Activated T-helper 2 cell treated with anti-CD3 and anti-CD28 coated beads, Interferon-gamma antibody, Interleukin-2, Interleukin-4, amounts not matched to agents 10 μg/mL and 5 μg/mL and 100 μg/mL, durations not matched to agents 14 hours and 24 hours and 36 hours (primary cell): ENCODE measurements at places on chromosomes 6 and 20. TPM values are rescaled to one million over a fixed set of nuclear protein-coding genes. Genes with fewer than 3 reads are reported as not detected.

- peaks cover 1% of the 10 kb centered on the region for H3K4me1 ChIP-seq
- H3K4me3 ChIP-seq = no peak overlapping the region
- no peak overlapping the region for H3K27ac ChIP-seq
- H3K27me3 ChIP-seq = peaks cover 10% of the 10 kb centered on the region
These were observed 8.5 kb upstream of the C6orf141 start for GRCh38 chr6:49541936-49542335.

GRCh38 chr6:144899161-144899560, 614.0 kb downstream of the UTRN start:
- no peak overlapping the region for H3K27ac ChIP-seq
- no peak for DNase-seq
- H3K4me1 ChIP-seq = no peaks in the 10 kb centered on the region
- no peak overlapping the region for H3K4me3 ChIP-seq
- no peaks in the 10 kb centered on the region for H3K36me3 ChIP-seq

GRCh38 chr20:23260181-23260840, 90.3 kb upstream of the NXT1 start:
- no peak for DNase-seq
- H3K4me1 ChIP-seq = no peaks in the 10 kb centered on the region
- no peaks in the 10 kb centered on the region for H3K27me3 ChIP-seq

GRCh38 chr20:17944854-17945474, 23.6 kb downstream of the SNX5 start:
- no peaks in the 10 kb centered on the region for H3K27me3 ChIP-seq
- DNase-seq = no peak
- no peak overlapping the region for H3K4me3 ChIP-seq
- H3K36me3 ChIP-seq = peaks cover 96% of the 10 kb centered on the region

Gene PLN
- not detected in 2 replicates for total RNA-seq
